ENCODE measurements at places on chromosomes 6 and 20.
A peak's percentile ranks its signal among the peaks of the same experiment; 100 is the strongest.

DNA sequence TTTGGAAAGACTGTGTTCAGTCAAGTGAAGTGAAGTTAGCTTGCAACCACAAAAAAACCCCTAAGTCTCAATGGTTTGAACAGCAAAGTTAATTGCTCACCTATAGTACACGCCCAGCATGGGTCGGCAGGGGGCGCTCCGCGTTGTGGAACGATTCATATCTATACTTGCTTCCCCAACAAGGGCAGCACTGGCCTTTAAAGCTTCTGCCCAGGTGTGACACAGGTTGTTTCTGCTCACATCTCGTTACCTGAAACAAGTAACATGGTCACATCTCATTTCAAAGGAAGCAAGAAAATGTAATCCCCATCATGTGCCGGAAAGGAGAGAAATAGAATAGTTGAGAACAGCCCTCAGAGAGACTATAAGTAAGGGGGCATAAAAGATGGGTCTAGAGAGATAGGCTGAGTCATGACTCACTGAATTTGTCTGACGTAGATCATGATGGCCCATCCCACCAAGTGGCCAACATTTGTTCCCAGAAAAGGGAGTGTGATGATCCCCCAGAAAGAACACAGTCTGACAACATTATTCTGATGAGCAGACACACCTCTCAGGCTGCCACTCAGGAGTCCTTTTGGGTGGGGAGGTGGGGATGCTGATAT is 29.0 kb downstream of the HNF4A start:
- peak; percentile 84 for DNase-seq

DNA sequence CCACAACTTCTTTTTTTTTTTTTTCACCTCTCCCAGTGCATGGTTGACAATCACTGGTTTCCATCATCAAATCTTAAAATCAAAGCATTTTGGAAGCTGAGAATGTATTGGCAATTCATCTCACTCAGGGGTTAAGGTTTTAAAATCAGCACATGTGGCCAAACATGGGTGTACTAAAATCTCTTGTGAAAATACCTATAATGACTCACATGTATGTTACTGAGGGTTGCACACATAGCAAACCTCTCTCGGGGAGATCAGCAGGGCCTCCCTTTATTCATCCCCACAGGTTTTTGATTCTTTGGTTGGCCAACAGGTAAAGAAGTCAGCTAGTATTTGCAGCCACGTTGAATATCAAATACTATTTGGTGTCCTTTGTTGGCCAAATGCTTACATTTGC is 44.3 kb upstream of the OCSTAMP start:
- DNase-seq: no peak

- DNase-seq: no peak
Observed at GRCh38 chr6:139423037-139423703, 48.7 kb upstream of the CITED2 start.

DNA sequence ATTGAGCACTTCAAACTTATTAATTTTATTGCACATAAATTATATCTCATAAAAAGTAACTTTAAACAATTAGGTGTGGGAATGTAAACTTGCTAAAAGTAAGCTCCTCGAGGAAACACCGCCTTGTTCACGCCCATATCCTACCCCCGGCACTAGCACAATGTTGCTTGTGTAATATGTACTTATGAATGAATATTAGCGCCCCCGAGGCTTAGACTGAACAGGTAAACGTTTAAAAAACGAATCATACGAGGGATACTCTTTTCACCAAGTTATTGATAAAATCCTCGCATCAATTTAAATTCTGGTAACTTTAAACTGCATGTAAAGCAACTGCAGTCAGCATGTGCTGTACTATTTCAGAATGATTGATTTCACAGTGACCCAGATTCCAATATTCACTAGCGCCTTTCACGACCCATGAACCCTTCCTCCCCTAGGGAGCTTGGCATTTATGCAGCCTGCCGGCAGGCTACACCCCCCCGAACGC is 637 bp downstream of the TFB1M start:
- DNase-seq: peak; percentile 66

GRCh38 chr6:136550330-136551071 is at the start of gene MAP7:
TSS of gene MAP7 (minus strand) at chr6:136550422. CDS start at chr6:136550408, 14 bp downstream.
- DNase-seq: peak; percentile 69

DNA sequence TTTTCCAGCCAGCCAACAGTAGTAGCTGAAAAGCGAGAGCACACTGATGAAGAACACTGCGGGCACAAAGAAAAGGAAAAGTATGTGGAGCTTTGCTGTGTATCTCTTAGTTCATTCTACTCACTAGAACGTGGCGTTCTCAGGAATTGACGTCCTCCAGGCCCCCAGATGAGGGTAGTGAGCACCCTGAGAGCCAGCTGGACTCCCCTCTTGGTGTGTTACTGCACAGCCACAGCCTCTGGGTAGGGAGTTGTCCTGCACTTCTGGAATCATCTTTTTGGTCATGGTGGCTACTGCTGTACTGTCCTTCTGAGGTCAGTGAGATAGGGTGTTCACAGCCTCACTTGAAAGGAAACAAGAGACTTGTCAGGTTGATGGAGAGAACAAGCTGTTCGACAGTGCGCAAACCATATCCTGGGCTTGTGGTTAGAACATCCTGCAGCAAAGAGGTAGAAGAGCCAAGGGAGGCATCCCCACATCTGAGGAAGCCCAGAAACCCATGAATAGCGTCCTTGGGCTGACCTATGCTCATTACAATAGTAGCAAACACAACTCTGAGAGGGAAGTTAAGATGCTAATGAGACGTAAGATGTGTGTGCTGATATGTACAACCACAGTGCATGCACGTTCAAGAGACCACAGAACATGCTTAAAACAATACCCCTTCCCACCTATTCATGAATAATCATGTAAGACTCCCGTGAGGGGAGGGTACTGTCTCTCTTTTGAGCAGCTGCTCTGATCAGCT is 14.6 kb upstream of the HLA-F start:
- peak; percentile 18 for DNase-seq

DNA sequence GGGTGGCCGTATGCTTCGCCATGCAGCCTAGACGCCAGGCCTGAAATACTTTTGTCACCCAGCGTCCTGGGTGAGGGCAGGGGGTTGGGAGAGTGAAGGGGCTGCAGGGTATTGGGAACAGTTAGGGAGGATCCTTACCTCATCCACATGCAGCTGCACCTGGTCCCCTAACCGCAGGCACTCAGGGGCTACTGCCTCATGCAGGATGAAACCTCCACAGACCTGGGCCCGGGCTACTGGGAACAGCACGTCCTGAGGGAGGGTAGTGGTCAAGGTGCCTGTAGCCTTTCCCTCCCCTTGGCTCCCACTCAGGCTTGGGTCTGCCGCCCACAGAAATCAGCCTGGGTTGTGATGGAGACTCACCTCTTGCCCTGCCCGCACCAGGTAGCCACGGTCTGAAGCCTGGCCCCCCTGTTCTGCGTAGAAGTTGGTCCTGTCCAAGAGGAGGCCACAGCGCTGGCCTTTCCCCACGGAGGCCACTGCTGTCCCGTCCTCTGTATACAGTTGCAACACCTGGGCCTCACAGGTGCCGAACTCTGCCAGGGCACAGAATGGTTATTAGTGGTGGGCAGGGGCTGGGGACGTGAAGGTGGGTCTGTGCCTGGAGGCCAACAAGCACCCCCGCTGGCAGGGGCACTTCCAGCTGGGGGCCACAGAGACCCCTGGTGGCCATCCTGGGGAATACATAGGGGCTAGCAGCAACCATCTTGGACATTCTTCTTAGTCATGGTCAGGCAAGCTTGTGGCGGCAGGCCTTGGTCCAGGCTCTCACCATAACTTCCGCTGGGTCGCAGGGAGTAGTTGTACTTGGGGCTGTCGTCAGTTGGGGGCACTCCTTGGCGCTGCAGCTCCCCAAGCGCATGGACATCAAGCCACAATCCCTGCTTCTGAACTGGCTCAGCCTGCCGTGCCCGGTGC is 8.6 kb downstream of the AARS2 start:
- DNase-seq: peak; percentile 60

DNA sequence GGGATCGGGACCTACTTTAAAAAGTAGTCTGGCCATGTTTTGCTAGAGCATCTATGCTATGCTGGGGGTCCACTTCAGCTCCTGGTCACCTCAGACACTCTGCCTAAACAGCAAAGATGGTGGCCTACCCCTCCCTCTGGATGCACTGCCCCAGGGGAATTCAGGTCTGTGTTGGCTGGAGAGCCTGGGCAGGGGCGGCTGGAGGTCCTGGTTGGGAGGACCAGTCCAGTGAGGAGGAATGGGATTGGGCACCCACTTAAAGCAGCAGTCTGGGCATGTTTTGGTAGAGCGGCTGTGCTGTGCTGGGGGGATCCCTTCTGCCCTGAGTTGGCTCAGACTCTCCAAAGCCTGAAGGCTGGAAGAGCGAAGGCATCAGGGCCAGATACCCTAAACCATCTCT is 23.2 kb upstream of the TCF21 start:
- DNase-seq: no peak

DNA sequence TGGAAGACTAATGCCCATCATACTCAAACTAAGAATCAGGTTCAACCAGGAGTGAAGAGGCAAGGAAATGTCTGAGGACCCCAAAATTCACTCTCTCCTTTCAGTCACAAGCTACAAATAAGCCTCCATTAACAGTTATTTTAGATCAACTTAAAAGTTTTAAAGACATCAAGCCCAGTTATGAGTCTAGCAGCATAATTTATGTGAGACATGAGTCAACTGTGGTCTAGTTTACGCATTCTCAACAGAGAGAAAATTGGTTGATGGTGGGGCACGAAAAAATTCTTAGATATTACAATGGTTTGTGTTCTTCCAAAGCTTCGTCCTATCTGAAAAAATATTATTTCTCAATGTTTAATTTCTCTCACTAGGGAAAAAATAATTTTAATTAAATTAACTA is 204.9 kb upstream of the NT5E start:
- DNase-seq: no peak

DNA sequence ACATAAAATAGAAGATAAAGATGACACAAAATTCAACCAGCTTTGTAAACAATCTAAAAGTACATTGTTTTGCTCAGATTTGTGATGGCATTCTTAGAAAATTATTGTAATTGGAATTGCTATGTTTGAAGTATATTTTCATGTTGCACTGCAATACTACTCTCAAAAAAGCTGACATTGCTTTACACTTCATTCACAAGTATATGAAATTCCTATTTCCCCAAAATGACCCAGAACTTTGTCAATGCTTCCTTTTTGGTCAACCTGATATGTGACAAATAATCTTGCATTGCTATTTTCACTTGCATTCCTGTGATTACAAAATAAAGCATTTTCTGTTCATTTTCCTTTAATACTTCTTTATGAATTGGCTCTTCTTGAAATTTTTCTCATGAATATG is 104.1 kb upstream of the BMP5 start:
- DNase-seq: no peak

GRCh38 chr20:63062188-63063140 is 55.7 kb upstream of the BHLHE23 start:
- DNase-seq: no peak

GRCh38 chr20:37984018-37984785 is 49.1 kb downstream of the TTI1 start:
- DNase-seq: no peak

Data from OCI-M1 (cell line).